MCF 10A (cell line): ENCODE measurements at places on chromosomes 3 and 15. TPM values are rescaled to one million over a fixed set of nuclear protein-coding genes. Genes with fewer than 3 reads are reported as not detected.

DNA sequence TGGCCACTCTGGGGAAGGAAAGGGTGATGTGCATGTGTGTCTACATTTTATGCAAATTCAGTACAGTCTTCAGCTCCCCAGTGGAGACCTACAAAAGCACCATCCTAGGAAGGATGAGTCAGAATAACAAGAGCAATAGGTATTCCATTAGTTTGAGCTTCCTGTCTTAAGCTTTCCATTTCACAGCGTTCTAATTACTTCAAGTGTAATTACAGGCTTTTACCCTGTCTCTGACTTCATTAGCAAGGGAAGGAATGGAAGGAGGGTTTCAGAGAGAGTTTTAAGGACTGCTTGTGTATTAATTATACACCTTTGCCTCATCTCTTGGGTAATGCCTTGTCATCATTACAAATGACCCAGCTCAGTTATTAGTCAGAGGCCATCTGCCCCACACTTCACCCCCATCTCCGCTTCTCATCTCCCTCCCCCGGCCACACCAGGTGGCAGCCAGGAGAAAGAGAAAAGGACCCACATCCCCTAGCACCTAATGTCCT lies 202.8 kb upstream of the MRPL3 start:
- no peaks in the 10 kb centered on the region for H3K36me3 ChIP-seq
- no peaks in the 10 kb centered on the region for H3K4me1 ChIP-seq
- DNase-seq: peak; percentile 33

GRCh38 chr15:101026656-101027272 lies 107.6 kb downstream of the LRRK1 start:
- H3K27ac ChIP-seq: no peak overlapping the region
- H3K27me3 ChIP-seq: no peaks in the 10 kb centered on the region
- H3K4me3 ChIP-seq: no peak overlapping the region
- no peak for DNase-seq
- H3K36me3 ChIP-seq: peaks cover 21% of the 10 kb centered on the region

The SPATA12 gene
- total RNA-seq: 0.12 TPM in 1 of 2 replicates, not detected in the other

GRCh38 chr3:8480699-8481098 lies 20.9 kb upstream of the LMCD1 start:
- no peak for DNase-seq
- no peaks in the 10 kb centered on the region for H3K27me3 ChIP-seq
- peaks cover 21% of the 10 kb centered on the region for H3K4me1 ChIP-seq
- H3K27ac ChIP-seq: no peak overlapping the region
- H3K36me3 ChIP-seq: no peaks in the 10 kb centered on the region

The IMPG2 gene
- 0.26 and 0.37 TPM in 2 replicates for total RNA-seq

DNA sequence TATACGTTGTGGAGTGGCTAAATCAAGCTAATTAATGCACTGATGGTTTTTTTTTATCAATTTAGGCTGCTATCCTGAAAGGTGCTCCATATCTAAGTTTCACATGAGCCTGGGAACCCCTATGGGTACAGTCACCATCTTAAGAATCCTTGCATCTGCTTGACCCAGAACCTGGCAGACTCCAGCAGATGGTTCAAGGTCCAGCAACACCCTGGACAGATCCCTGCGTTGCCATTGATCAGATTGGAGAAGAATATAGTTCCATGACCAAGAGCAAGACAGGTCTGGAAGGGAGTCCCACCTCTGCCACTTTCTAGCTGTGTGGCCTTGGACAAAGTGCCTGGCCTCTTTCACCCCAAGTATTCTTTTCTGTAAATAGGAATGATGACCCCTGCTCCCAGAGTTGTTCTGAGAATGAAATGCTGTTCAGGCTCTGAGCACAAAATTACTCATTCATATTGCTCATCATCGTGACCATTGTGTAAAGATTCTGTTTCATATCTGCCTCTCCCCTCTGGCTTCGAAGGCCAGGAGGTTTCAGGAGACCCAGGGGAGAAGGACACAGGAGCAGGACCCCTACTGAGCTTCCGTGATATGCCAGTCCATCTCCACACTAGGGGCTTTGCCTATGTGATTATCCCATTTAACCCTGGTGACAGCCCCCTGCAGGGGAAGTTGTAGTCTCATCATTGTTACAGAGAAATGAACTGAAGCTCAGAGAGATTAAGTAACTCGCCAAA lies 30.0 kb upstream of the TSEN2 start:
- peak; percentile 27 for DNase-seq
- H3K36me3 ChIP-seq: no peaks in the 10 kb centered on the region
- H3K27ac ChIP-seq: no peak overlapping the region

- no peak overlapping the region for H3K4me3 ChIP-seq
- H3K27me3 ChIP-seq: no peaks in the 10 kb centered on the region
- DNase-seq: no peak
- H3K27ac ChIP-seq: no peak overlapping the region
- H3K4me1 ChIP-seq: peaks cover 34% of the 10 kb centered on the region
These were observed 14.9 kb downstream of the TGM5 start for GRCh38 chr15:43251871-43252250.

DNA sequence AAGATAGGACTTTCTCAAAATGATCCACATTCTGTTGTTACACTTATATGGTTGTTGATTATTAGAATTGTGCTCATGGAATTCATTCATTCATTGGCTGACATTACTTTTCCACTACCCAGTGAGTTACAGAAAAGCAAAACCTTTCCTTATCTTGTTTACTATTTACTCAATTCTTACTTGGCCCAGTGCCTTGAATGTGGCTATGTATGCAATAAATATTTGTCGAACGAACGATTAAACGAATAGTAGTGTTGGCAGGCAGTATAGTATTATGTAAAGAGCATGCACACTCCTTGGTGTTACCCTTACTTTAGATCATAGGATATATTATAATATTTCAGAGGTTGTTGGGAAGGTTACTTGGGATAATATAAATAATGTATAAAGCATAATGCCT lies 31.0 kb downstream of the CTDSPL2 start:
- H3K27me3 ChIP-seq: no peaks in the 10 kb centered on the region
- H3K36me3 ChIP-seq: peaks cover 33% of the 10 kb centered on the region
- no peak for DNase-seq
- no peak overlapping the region for H3K4me3 ChIP-seq

DNA sequence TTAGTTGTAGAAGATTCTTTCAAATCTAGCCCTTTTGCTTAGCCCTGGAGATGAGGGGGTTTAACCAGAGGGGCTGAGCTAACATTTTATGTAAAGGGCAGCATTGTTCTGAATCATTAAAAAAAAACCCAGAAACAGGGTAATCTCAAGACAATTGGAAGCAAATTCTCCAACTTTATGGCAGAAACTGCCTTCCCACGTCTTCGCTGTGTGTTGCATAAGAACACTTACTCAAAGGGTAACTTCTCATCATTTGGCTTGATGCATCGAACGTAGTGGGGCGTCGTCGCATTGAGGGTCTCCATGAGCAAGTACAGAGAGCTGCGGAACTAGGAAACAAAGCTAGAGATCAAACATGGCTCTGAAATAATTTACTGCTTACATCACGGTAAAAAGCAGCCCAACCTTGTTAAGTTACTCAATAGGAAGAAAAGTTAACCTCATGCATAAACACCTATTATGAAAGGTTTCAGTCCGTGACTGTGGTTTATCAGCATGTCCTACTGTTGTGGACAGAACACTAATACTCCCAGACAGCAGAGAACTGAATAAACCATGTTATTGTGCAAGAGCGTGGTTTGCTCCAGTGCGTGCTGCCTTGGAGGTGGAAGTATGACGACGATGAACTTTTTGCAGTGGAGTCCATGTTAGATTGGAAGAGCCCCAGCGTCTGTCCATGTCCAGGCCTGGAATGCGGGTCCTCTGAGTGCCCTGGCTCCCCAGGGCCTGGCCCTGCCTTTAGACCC lies 48.7 kb downstream of the MYO5C start:
- H3K36me3 ChIP-seq: peaks cover 57% of the 10 kb centered on the region
- no peaks in the 10 kb centered on the region for H3K27me3 ChIP-seq
- peak; percentile 95 for DNase-seq
- peaks cover 34% of the 10 kb centered on the region for H3K4me1 ChIP-seq

DNA sequence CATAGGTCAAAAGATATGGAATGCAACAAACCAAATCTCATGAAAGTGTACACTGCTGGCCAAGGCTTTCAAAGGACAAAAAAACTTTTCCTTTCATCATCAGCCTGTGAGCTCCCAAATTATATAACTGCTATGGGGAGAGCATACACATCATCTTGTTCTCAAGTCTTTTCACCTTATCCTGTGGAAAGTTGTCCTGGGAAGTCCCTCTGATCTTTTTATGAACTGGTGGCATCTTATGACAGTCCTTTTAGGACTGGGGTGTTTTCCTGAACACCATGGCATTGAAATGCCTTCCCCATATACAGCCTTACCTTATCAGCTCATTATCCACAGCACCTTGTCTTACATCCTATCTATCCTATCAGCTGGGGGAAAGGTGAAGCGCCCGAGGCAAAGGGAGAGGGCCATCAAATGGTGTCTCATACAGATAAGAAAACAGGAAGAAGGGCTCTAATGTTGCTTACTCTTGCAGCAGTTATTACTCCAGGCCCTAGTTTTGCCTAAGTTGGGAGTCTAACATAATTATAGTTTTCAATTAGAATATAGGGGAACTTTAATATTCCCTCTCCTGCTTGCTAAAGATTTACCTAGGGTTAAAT lies 61.5 kb upstream of the GOLIM4 start:
- H3K4me1 ChIP-seq: no peaks in the 10 kb centered on the region
- no peak overlapping the region for H3K27ac ChIP-seq
- no peaks in the 10 kb centered on the region for H3K36me3 ChIP-seq
- no peaks in the 10 kb centered on the region for H3K27me3 ChIP-seq
- no peak overlapping the region for H3K4me3 ChIP-seq
- no peak for DNase-seq

The SH3GL3 gene
- 0.19 TPM in 1 of 2 replicates, not detected in the other for total RNA-seq

The SMCO1 gene
- not detected in 2 replicates for total RNA-seq

The GOLGA8S gene
- total RNA-seq: 0.16 and 0.17 TPM in 2 replicates

The RARRES1 gene
- not detected in 2 replicates for total RNA-seq

DNA sequence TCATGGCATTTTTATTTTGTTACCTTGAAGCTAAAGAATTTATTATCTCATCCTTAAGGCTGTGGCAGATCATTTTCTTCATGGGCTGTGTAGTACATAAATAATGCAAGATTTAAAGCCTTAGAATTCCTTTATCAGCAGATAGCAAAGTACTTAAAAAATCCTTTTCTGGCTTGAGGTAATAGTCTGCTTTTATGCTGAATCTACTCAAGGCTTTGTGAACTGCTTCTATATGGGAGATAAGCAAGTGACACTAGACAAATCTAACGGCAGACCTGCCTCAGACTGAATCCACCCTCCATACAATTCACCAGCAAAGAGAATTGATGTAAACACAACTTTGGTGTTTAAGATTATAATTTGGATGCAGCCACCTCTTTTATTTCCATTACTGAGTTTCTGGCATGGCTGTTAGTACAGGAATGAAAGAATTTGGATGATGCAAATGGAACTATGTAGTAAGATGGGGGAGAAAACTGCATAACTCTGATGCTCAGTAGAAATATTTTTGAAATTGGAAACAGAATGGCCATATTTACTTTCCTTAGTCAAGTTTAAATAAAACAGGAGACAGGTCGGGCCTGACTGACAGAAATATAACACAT lies 1121.5 kb downstream of the NAALADL2 start:
- no peaks in the 10 kb centered on the region for H3K36me3 ChIP-seq
- no peak overlapping the region for H3K27ac ChIP-seq
- H3K27me3 ChIP-seq: no peaks in the 10 kb centered on the region
- no peaks in the 10 kb centered on the region for H3K4me1 ChIP-seq

The TTLL13 gene
- 0.47 TPM in 1 of 2 replicates, not detected in the other for total RNA-seq

DNA sequence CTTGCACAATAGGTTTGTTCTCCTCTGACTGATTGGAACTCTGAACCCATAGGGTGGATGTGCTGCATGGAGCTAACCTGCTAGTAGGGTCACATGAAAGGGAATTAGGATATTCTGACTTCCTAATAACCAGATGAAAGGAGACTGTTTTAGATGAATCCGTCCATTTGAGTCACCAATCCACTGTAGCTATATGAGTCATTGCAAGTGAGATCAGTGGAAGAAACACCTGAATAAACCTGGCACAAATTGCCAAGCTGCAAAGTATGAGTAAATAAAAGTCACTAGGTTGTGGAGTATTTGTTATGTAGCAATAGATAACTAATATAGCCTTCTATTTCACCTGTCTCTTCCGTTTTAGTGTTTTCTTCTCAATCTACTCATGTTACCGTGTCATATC lies 584.4 kb downstream of the PDCD6IP start:
- H3K4me1 ChIP-seq: no peaks in the 10 kb centered on the region
- H3K4me3 ChIP-seq: no peak overlapping the region
- DNase-seq: peak; percentile 56
- H3K27ac ChIP-seq: no peak overlapping the region
- no peaks in the 10 kb centered on the region for H3K36me3 ChIP-seq

The CCDC54 gene
- total RNA-seq: not detected in 2 replicates

- H3K4me3 ChIP-seq: no peak overlapping the region
- H3K27ac ChIP-seq: no peak overlapping the region
- H3K36me3 ChIP-seq: no peaks in the 10 kb centered on the region
- no peaks in the 10 kb centered on the region for H3K4me1 ChIP-seq
- H3K27me3 ChIP-seq: no peaks in the 10 kb centered on the region
These were observed 125.6 kb downstream of the ADAMTS17 start for GRCh38 chr15:100216182-100216581.

GRCh38 chr3:46093966-46094365 lies 66.7 kb upstream of the XCR1 start:
- no peak overlapping the region for H3K4me3 ChIP-seq
- peaks cover 17% of the 10 kb centered on the region for H3K4me1 ChIP-seq
- no peak overlapping the region for H3K27ac ChIP-seq
- no peaks in the 10 kb centered on the region for H3K27me3 ChIP-seq
- no peaks in the 10 kb centered on the region for H3K36me3 ChIP-seq

- H3K4me1 ChIP-seq: no peaks in the 10 kb centered on the region
- no peaks in the 10 kb centered on the region for H3K36me3 ChIP-seq
- no peak overlapping the region for H3K27ac ChIP-seq
- no peak for DNase-seq
- H3K27me3 ChIP-seq: no peaks in the 10 kb centered on the region
- H3K4me3 ChIP-seq: no peak overlapping the region
These were observed 114.8 kb downstream of the OXNAD1 start for GRCh38 chr3:16379838-16380237.

The KBTBD12 gene
- not detected in 2 replicates for total RNA-seq

The NRG4 gene
- not detected in 2 replicates for total RNA-seq

The ALDH1A2 gene
- 1.2 and 1.3 TPM in 2 replicates for total RNA-seq

DNA sequence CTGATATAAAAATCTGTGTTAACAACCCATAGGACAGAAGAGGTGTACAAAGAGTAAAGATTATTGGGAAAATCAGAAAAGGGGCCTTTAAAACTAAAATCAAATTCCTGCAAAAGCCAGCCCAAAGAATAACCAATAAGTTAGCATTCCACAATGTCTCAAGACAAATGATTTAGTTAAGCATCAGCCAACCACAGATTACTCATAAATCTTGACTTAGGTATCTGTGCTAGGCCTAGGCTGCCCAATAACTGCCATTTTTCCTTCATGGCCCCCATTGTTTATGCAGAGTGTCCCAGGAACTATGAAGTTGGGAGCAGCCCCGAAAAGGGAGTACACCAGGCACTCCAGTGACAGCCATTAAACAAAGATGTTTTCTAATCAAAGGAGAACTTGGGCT lies 7.4 kb downstream of the TRANK1 start:
- no peak overlapping the region for H3K27ac ChIP-seq
- no peak for DNase-seq
- H3K4me3 ChIP-seq: no peak overlapping the region
- H3K4me1 ChIP-seq: peaks cover 7% of the 10 kb centered on the region
- no peaks in the 10 kb centered on the region for H3K36me3 ChIP-seq
- H3K27me3 ChIP-seq: no peaks in the 10 kb centered on the region
